ENCODE measurements at places on chromosomes 4 and X.

DNA sequence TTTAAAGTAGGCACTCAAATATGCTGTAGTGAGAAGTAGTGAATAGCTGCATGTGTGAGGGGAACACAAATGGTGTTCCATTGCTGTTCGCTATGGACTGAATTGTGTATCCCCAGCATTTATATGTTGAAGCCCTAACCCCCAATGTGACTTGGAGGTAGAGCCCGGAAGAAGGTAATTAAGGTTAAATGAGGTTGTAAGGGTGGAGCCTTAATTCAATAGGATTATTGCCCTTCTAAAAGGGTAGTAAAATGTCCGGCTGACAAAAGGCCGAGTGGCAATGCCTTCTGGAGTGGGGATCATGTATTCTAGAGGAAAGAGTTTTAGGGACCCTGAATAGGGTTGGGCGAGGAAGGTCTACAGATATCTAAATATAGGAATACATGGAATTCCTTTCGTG is 168.9 kb upstream of the NUDT10 start:
- DNase-seq: no peak

- no peak for DNase-seq
These were observed 61.6 kb downstream of the SAT1 start for GRCh38 chrX:23844502-23845138.

DNA sequence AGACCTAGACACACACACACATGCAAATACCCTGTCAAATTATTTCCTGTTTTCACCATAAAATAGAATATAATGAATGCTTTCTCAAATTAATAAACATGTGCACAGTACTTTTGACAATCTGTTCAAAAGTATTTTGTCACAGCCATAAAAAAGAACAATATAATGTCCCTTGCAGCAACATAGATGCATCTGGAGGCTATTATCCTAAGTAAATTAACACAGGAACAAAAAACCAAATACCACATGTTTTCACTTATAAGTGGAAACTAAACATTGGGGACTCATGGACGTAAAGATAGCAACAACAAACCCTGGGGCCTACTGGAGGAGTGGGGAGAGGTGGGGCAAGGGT is 15.5 kb downstream of the RAB40A start:
- no peak for DNase-seq

DNA sequence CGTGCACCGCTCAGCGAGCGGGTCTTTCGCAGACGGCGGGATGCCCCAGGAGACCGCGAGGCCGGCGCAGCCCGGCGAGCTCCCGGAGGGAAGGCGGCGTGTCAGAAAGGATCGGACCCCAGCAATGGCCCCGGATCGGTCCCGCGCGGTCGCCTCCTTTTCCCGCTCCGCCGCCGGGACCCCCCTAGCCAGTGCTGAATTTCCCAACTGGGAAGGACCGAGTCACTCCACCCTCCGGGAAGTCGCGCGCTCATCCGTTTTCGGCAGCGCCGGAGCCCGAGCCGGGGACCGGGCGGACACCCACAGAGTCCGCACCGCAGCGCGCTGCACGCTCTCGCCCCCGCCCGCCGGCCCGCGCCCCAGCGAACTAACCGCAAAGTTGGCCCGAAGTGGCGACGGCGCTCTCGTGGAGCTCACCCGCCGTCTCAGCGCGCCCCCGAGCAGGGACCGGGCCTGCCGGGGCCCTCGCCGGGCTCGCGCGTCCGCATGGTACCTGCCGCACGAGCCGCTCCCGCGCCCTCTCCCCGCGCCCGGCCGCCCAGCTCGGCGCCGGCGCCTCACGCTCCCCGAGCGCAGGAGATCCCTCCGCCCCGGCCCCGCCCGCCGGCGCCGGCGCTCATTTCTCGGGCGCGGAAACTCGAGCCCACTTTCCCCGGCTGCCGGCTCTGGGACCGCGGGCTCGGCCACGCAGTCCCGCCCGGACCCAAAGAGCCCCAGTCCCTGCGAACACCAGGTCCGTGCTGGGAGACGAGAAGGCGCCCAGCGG is at the start of gene FAT1:
TSS of gene FAT1 (minus strand) at position 565 of the 766 bp plus-strand sequence. CDS start 14,029 bp downstream, outside the sequence.
- peak; percentile 71 for DNase-seq

DNA sequence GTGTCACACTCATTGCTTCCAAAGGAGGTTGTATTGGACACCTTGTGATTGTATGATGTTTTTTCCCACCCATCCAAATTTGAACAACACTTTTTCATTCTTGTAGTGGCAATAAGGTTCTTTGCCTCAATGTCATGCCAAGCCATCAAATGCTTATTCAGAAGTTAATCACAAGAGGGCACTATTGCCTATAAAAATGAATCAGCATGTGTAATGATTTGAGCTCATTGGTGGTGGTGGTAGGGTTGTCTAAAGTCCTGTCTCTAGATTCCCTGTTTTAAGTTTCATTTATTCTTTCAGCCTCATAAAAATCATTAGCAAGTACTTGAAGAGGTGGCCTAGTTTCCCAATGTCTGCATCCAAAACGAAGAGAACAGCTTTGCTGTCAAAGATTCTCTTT is 37.0 kb downstream of the IRS4 start:
- DNase-seq: no peak

GRCh38 chrX:7941390-7942042 is 14.3 kb upstream of the PNPLA4 start:
- no peak for DNase-seq

DNA sequence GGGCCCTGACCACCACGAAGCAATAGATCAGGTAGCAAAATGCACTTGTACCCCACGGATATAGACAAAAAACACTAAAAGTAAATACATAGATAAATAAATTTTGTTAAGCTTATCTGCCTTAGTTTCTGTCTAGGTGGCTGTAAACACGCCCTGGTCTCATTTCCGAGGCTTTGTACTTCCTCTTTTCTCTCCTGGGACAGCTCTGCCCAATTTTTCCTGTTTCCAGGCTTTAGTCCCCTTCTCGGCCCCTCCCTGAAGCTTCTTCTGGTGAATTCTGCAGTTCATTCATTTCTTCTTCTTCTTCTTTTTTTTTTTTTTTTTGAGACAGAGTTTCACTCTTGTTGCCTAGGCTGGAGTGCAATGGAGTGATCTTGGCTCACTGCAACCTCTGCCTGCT is 73.4 kb upstream of the STOX2 start:
- DNase-seq: no peak

- peak; percentile 69 for DNase-seq
These were observed 62.3 kb upstream of the CD99 start for GRCh38 chrX:2628751-2629315.

Data from T-helper 2 cell (primary cell).